SIG-M5 (cell line): ENCODE measurements at places on chromosomes 3 and 15.

GRCh38 chr3:127673191-127674100 lies 694 bp downstream of the ABTB1 start:
- DNase-seq: no peak

GRCh38 chr3:55157731-55158130 lies 229.9 kb upstream of the LRTM1 start:
- no peak for DNase-seq

DNA sequence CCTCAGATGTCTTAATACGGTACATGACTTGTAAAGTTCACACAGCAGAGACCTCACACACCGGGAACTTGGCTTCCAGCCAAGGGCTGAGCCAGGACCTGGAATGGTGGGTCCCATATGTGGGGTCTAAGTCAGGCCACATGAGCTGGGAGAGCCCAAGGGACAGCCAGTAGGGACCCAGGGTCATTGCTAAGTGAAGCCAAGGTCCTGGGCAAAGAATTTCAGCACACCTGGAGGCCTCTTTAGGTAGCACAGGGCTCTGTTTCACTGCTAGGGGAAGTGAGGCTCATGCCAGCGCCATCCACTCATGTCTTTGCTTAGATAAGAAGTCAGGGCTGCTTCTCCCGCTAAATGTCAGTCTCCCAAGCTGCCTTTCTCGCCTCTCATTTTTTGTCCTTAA lies 116.6 kb upstream of the TLE3 start:
- no peak for DNase-seq

GRCh38 chr15:59366333-59367021 lies 6.2 kb downstream of the MYO1E start:
- no peak for DNase-seq

DNA sequence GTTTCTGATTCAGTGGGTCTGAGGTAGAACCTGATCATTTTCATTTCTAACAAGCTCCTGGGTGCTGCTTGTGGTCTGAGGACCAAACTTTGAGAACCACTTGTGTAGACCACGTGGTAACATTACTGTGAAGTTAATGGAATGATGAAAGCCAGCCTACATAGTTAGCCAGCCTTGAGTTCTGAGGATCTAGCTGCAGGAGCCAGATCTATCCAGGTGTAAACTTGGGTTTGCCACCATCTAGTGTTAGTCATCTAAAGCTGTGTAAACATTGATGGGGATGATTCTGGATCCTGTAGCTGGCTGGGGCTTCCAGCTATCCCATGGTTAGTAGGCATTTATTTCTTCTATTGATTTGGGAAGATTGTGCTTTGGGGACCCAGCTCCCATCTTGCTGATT lies 170.0 kb downstream of the TMEM108 start:
- DNase-seq: no peak

DNA sequence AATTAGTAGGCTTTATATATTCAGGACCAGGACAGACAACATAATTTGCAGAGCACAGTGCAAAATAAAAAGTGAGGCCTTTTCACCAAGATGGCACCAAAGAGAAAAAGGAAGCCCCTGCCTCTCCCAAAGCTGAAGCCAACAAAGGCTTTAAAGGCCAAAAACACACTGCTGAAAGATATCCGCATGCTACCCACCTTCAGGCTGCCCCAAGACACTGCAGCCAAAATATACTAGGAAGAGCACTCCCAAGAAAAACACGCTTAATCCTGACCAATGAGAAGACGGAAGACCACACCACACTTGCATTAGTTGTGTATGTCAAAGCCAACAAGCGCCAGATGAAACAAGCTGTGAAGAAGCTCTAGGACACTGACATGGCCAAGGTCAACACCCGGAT lies 38.0 kb downstream of the PIK3CB start:
- no peak for DNase-seq

GRCh38 chr3:15611018-15611417 lies 9.5 kb downstream of the BTD start:
- DNase-seq: no peak

GRCh38 chr3:65276551-65276950 lies 588.8 kb upstream of the ADAMTS9 start:
- DNase-seq: no peak

DNA sequence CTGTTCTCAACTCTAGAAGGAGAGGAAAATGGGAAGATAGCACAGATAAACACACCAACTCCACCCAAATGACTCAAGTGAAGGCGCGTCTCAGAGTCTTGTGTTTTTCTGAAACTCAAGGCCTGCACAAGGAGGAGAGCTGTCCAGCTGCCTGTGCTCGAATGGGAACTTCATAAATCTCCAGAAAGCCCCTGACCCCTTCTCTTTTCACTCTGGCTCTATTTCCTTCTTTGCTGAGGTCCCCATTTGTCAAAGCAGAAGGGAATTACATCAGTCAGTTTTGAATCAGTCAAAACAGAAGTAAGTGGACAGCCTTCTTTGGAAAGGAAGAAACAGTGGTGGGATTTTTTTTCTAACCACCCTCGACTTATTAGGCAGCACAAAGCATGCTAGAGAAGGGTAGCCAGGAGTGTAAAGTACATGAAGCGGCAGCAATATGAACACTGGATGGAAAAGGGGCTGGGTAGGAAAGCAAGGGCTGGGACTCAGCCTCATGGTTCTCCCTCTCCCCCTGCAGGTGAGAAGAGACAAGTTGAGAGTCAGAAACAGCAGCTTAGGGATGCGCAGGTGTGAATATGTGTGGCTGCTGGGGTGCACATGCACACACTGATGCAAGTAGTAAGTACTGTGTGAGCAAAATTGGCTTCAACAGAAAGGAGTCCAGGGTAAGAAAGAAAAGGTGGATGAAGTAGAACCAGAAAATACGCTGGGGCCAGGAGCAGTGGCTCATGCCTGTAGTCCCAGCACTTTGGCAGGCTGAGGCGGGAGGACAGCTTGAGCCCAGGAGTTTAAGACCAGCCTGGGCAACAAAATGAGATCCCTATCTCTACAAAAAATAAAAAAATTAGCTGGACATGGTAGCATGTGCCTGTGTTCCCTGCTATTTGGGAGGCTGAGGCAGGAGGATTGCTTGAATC lies 36.6 kb upstream of the MAGEF1 start:
- no peak for DNase-seq
